ENCODE measurements at places on chromosomes 5 and 9.

DNA sequence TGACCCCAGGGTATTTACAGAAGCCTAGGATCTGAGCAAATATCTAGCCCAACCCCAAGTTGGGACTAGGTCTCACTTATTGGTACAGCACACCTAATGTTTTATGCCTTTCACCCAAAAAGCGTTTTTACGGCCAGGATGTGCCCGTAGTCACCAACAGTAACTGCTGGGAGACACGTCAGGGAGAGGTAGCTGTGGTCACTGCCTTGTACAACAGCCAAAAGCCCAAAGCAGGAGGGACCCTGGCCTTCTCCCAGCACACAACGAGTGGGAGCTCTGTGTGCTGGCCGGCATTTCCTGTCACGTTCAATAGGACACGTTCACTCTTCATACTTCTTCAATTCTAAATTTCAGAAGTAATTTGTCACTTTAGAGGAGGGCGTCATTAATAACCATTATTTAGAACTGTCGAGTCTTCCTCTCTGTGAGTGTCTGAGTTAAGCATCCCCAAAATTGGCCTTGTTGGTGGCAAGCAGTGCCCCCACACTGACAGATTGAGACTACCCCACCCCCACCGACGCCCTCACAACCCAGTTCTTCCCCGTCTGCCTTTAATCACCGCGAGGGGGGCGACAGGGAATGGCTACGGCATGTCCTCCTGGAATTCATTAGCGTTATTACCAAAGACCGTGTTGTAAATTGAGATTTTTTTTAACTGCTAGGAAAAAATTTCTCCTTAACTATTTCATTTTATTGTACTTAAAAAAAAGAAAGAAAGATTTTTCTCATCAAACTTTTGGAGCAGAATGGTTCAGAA lies 80.7 kb downstream of the MVB12B start:
- DNase-seq, result no peak

GRCh38 chr5:5040712-5041111 lies 99.4 kb upstream of the ADAMTS16 start:
- DNase-seq, result no peak

GRCh38 chr5:171388816-171389168 lies 1.1 kb downstream of the NPM1 start:
- DNase-seq, result no peak

DNA sequence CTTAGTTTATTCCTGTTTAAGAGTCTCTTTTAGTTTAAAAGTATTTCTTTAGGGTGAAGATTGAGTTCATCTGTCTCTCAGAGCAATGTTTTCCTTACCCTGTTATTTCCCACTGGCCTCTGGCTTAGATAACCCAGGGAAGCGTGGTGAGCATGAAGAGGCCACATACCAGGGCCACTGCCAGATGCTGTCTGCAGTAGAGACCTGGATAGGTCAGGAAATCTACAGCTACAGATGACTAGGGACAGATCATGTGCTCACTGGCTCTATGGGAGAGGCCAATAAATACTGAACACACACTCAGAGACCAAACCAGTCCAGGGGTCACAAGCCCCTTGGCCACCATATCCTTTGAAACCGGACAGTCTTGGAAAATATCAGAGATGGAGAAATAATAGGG lies 136.0 kb downstream of the CAMK4 start:
- DNase-seq, result no peak

DNA sequence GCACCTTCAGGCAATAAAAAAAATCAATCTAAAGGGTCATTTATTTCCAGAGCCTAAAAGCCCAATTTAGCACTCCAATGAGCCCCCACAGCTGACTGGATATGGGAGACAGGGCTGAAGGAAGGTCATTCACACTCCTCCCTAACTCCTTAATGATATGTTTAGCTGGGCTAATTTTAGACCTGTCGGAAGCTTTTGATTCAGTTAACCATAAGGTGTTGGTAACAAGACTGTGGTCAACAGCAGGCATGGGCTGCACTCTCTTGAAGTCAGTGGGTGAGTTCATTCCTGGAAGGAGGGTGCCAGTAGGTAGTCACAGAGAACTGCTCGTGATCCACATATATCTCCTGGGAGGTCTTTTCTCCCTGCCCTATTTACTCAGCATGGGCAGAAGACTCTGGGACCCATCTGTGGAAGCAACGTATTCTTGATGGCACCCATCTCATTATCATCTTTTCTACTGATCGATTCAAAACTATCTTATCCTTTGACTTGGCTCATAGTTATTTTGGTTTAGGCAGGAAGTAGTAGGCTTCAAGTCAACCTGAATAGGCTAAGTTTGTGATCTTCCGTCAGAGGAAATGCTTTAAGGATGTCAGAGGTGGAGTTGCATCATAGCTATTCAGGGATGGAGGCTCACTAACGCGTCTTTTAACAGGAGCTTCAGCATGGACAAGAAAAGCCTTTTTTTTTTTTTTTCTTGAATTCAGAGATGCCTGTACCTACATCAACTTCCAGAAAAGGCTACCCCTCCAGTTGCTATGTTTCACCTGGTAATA lies 367.7 kb upstream of the SLC30A5 start:
- DNase-seq, result no peak

- DNase-seq, result no peak
Measured at GRCh38 chr5:15513431-15513830, 13.5 kb downstream of the FBXL7 start.

Data from NCI-H510A treated with DMSO at 0.1 percent for 48 hours (cell line).